ENCODE measurements at places on chromosomes 1 and 21.

- DNase-seq, result no peak
Observed at GRCh38 chr1:233248014-233248413, 47.5 kb downstream of the PCNX2 start.

DNA sequence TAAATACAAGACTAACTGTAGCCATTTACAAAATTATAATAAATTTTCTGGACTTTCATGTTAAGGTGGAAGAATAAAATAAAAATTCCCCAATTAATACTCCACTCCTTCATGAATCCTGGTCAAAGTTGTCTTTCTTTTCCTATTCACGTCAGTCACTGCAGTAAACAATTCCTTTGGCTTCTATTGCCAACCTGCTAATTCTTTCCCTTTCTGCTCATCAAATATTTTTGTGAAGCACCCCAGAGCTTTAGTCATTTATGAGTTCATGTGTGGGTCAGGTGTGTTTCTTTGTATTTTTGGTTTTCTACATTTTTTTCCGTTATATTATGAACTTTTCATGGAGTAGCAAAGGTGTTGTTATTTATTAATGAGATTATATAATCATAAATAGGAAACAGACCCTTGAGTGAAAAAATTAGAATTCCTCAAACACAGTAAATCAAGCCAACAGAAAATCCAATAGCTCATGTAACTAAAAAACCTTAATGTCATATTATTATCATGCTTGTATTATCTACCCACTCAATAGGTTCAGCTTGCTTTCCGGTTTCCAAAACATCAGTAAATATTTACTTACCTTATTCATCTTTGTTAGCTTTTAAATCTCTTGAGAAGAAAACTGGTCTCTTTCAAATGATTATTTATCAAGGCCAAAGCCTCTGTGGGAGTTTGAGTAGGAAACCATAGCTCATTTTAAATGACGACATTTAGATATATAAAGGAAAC, 29.6 kb upstream of the PLA2G4A start:
- DNase-seq, result no peak

GRCh38 chr1:163172596-163172995, 30.1 kb downstream of the RGS5 start:
- no peak for DNase-seq

DNA sequence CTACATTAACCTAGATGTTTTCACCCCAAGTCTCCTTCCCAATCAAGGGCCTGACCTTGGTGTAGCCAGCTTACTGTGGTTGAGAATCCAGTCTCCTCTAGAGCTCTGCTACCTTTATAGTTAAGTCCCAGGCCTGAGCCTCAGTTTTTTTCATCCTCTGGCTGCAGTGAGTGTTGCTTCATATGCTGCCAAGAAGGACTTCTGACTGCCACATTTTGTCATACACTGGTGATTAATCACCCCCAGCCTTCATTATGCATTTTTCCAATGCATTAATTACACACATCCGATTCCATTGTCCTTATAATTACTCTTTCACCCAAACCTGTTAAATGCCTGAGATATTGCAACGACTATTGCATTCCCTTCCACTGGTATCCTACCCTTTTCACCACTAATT, 66.3 kb upstream of the FGGY start:
- DNase-seq, result no peak

GRCh38 chr1:214550857-214551435, 456 bp downstream of the PTPN14 start:
- no peak for DNase-seq

- DNase-seq, result no peak
Observed at GRCh38 chr1:209937996-209938959, at the start of gene SYT14. Gene SYT14 (plus strand): TSS chr1:209938217. CDS start chr1:209938265, 48 bp downstream.

DNA sequence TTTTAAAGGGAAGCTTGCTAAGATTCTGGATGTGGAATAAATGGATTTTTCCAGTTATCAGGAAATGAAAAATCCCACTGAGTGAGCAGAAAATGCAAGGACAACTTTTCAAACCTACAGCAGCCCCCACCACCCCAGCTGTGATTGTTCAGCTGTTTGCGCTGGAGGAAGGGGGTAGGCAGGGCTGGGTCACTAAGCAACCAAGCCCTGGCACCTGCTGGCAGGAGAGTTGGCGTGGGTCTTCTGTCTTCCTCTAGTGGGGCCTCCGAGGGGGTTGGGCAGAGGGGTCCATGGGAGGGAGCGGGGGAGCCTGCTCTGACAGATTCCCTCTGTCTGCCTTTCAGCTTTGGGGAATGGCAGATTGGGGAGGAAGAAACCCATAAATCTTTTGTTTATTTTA, 45.3 kb downstream of the EIF2D start:
- DNase-seq, result no peak

- DNase-seq, result no peak
Observed at GRCh38 chr21:43872531-43873197, 7.6 kb downstream of the AGPAT3 start.

- DNase-seq, result no peak
Observed at GRCh38 chr1:169869426-169869825, 24.3 kb downstream of the SCYL3 start.

- DNase-seq, result no peak
Observed at GRCh38 chr1:184027826-184028695, 9.5 kb downstream of the COLGALT2 start.

DNA sequence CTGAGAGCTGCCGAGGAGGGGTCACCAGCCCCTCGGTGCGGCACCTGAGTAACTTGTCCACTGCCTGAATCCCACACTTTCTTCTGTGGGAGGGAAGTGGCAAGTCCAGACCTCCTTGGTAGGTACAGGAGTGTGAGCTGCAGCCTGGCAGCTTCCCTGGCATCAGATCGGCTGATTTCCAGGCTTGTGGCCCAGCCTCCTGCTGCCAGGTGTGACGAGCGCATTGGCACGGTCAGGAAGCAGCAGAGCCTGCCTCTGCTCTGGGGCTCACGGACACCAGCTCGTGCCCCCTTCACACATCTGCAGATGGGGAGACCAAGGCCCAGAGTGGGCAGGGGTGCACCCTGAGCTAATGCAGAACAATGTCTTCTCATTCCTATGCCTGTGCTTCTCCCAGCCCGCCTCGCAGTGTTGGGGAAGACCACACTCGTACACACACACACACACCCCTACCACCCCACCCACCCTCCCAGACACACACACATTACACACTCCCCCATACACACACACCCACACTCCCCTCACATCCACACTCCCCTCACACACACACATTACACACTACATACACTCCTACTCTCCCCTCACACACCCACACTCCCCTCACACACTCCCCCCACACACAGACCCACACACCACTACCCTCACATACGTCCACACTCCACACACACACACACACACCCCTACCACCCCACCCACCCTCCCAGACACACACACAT, 33.1 kb upstream of the SELENON start:
- DNase-seq, result peak; percentile 29
